ENCODE measurements at places on chromosomes 16 and 17.
A peak's percentile ranks its signal among the peaks of the same experiment; 100 is the strongest.

- DNase-seq, result no peak
Measured at GRCh38 chr16:23020084-23020483, 129.2 kb downstream of the USP31 start.

DNA sequence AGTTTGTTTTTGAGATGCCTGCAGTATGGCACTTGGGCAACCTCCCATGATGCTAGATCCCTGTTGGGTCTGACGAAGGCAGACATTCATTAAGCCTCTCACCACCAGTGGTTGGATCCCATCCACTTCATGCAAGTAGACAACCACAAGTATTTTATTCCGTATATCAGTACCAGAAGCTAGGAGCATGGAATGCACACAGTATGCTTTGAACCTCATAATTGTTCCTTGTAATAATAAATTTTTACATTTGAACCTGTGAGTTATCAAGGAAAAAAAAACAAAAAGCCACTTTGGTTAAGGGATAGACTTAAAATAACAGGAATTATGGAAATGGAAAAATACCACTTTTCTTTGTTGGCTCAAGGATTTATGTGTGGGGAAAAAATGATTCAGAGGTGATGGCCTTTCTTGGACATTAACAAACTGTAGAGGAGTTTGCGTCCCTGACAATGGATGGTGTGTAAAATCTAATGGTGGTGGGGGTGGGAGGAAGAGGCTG lies 107.1 kb upstream of the KCNJ16 start:
- no peak for DNase-seq

- DNase-seq, result no peak
Measured at GRCh38 chr17:70254735-70255460, 85.6 kb downstream of the KCNJ2 start.

DNA sequence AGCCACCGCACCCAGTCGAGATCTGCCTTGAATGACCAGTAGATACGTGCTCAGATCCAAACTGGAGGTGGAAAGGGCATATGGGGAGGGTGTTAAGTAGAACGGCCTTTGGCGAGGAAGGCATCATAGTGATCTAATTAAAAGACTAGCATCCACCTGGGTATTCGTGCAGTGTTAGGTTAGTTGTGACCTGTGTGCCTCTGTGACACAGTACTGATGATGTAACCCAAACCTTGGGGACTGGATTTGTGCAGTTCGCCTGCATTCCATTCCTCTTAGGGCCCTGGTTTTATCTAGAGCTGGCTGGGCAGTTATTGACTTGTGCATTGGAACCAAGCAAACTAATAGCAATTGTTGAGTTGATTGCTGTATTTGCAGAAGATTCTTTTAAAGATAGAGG lies 47.9 kb downstream of the SNX29 start:
- DNase-seq, result no peak

- no peak for DNase-seq
Measured at GRCh38 chr17:3905017-3905520, 11.2 kb downstream of the P2RX1 start.

- DNase-seq, result no peak
Measured at GRCh38 chr17:65656390-65657250, 95.2 kb upstream of the AXIN2 start.

- no peak for DNase-seq
Measured at GRCh38 chr17:32103476-32104113, 38.7 kb upstream of the RHOT1 start.

DNA sequence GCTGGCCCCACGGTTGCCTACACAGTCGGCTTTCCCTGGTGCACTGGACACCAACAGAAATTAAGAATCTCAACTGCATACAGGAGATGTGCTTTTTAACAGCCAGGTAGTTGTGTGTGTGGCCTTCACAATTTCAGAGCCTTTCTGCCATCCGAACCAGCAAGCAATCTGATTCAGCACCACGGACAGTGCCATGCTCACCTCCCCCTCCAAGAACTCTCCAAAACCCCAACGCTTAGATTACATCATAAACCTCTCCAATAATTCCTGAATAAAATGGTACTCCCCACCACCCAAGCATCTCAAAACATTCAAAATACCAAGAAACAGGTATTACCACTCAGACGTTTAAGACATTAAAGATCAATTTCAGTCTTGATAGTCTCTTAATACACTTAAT lies 31.8 kb downstream of the USP7 start:
- peak; percentile 2 for DNase-seq

- DNase-seq, result no peak
Measured at GRCh38 chr17:55286681-55287589, 22.2 kb downstream of the HLF start.

- DNase-seq, result peak; percentile 30
Measured at GRCh38 chr16:58384437-58385055, 7.7 kb upstream of the GINS3 start.

DNA sequence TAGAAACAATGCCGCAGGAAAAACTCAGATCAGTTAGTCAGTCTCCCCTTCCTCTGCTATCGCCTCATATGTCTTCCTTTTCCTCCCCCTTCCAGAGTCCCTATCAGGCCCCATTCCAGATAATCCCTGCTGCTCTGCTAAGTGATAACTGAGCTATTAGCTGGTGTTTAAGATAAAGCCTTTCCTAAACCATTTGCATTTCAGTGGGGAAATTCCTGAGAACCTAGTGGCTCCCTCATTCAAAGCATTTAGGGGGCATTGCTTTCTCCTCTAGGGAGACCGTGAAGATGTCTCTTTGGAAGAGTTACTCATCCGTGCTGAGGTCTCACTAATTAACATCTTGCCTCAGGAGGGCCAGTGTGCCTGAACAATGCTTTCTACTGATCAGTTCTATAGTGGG lies 401.6 kb downstream of the NPIPA7 start:
- no peak for DNase-seq

GRCh38 chr17:4551141-4551540 lies 4.0 kb downstream of the MYBBP1A start:
- DNase-seq, result no peak

GRCh38 chr17:2844416-2844815 lies 48.2 kb downstream of the RAP1GAP2 start:
- no peak for DNase-seq

GRCh38 chr17:7266784-7267183 lies 4.5 kb upstream of the CLDN7 start:
- DNase-seq, result no peak

- no peak for DNase-seq
Measured at GRCh38 chr17:79438546-79439334, 172.1 kb downstream of the RBFOX3 start.

- no peak for DNase-seq
Measured at GRCh38 chr16:47197536-47198179, 53.9 kb upstream of the NETO2 start.

GRCh38 chr17:70298929-70299531 lies 129.7 kb downstream of the KCNJ2 start:
- no peak for DNase-seq

DNA sequence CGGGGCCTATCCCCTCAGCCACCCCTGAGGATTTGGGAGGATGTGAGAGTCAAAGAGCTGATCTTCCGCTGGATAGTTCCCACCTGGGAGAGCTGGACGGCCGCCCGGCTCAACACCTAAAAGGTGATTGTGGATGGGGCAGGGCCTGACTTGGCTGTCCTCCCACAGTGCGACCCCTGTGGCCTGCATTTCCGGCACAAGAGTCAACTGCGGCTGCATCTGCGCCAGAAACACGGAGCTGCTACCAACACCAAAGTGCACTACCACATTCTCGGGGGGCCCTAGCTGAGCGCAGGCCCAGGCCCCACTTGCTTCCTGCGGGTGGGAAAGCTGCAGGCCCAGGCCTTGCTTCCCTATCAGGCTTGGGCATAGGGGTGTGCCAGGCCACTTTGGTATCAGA lies 4.5 kb downstream of the BCL6B start:
- no peak for DNase-seq

DNA sequence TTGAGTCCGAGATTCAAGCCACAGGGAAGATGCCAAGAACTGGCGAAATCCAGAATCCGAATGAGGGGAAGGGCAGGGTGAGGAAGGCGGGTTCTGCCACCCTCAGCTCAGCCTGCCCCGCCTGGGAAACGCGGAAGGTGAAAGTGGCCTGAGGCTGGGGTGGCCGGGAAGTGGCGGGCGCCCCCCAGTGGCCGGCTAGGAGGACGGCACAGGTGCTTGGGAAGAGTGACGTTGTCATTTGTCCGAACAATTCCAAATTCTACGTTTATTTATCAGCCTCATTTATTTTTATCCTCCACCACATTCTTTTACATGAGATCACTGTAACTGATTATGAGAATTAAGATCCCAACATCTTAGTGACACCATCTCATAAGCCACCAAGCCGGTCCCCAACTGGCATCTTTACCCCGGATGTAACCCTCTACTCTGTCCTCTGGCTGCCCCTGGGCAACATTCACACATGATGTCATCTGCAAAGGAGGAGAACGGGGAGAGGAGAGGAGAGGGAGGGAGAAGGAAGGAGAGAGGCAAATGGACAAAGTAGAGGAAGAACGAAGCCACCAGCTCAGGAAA lies 21.3 kb downstream of the SRCIN1 start:
- peak; percentile 45 for DNase-seq

GRCh38 chr16:48420437-48420836 lies 35.2 kb upstream of the SIAH1 start:
- no peak for DNase-seq

- no peak for DNase-seq
Measured at GRCh38 chr17:70070305-70071027, 4.6 kb upstream of the KCNJ16 start.

- DNase-seq, result no peak
Measured at GRCh38 chr17:10875430-10875851, 37.6 kb upstream of the PIRT start.

GRCh38 chr16:64375391-64375980 lies 746.4 kb downstream of the CDH11 start:
- no peak for DNase-seq

DNA sequence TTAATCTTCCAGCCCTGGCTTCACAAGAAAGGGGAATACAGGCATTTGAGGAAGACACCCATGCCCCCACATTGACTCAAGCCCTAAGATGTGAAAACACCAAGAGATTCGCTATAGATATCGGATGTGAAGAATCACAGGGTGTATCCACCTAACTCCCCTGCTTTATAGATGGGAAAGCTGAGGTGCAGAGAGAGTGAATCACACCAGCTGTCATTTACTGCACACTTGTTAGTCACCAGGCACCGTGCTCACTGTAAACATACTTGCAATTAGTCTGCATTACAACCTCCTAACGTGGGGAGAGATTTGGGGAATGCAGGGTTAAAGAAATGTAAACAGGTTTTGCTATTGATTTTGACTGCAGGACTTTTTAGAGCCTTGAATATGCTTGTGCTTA lies 325.5 kb downstream of the C16orf95 start:
- DNase-seq, result no peak

DNA sequence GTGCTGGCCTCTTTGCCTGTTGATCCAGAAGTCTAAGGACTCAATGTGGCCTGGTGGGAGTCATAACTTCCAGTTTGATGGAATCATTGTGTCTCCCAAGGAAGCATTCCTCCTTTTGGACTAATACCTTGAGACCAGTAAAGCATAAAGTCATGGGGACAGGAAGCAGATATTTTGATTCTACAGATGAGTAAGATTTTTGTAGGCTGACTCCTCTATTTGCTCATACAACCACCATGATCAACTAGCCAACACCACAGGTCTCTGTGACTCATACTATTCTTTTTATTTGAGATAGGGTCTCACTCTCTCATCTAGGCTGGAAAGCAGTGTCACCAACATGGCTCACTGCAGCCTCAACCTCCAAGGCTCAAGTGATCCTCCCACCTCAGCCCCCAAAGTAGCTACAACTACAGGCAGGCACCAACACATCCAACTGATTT lies 6.2 kb downstream of the MT2A start:
- no peak for DNase-seq

- peak; percentile 70 for DNase-seq
Measured at GRCh38 chr16:78566397-78567073, 467.1 kb downstream of the WWOX start.

- DNase-seq, result no peak
Measured at GRCh38 chr16:19659554-19659953, 58.5 kb downstream of the KNOP1 start.

GRCh38 chr16:51854401-51854951 lies 692.5 kb downstream of the TOX3 start:
- no peak for DNase-seq

- DNase-seq, result no peak
Measured at GRCh38 chr17:80279895-80280294, 19.2 kb downstream of the RNF213 start.

GRCh38 chr17:32826076-32826475 lies 50.8 kb downstream of the MYO1D start:
- DNase-seq, result no peak

- no peak for DNase-seq
Measured at GRCh38 chr17:31691251-31691905, 167.7 kb downstream of the COPRS start.
